ENCODE measurements at places on chromosomes 11 and 22.
A peak's percentile ranks its signal among the peaks of the same experiment; 100 is the strongest.

DNA sequence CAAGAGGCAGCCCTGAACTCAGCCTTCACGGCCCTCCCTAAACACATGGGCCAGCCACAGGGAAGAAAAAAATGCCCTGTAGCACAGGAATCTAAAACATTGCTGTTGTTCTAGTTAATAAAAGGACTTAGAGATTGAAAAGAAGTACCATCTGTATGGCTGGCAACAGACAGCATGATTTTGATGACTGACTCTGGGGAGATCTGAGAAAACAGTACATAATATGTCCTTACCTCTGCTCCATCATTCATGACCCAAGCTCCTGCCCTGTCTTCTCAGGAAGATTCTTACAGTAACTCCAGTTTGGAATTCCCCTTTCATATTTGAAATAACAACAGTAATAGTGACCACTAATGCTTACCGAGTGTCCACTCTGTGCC lies 244.2 kb downstream of the ETS1 start:
- no peak for DNase-seq

DNA sequence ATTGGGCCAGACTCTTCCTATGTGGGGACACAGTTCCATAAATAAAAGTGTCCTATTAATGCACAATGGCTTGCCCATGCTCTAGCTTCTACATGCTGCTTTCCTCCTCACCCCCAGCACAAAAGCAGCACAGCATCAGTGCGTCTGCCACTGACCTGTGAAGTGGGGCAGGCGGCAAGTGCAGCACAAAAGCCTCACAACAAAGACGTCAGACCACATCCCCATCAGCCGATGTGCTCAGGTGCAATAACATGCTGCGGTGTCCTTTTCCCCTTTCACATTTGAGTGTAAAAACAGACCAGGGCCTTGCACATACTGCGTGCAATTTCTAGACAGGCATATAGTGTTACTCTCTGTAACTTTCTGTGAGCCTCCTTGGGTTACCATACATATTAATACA lies 12.8 kb downstream of the DKK3 start:
- no peak for DNase-seq

- DNase-seq: no peak
Measured at GRCh38 chr22:40324468-40325305, 21.6 kb upstream of the ADSL start.

GRCh38 chr11:19879307-19880087 lies 166.9 kb downstream of the NAV2 start:
- no peak for DNase-seq

DNA sequence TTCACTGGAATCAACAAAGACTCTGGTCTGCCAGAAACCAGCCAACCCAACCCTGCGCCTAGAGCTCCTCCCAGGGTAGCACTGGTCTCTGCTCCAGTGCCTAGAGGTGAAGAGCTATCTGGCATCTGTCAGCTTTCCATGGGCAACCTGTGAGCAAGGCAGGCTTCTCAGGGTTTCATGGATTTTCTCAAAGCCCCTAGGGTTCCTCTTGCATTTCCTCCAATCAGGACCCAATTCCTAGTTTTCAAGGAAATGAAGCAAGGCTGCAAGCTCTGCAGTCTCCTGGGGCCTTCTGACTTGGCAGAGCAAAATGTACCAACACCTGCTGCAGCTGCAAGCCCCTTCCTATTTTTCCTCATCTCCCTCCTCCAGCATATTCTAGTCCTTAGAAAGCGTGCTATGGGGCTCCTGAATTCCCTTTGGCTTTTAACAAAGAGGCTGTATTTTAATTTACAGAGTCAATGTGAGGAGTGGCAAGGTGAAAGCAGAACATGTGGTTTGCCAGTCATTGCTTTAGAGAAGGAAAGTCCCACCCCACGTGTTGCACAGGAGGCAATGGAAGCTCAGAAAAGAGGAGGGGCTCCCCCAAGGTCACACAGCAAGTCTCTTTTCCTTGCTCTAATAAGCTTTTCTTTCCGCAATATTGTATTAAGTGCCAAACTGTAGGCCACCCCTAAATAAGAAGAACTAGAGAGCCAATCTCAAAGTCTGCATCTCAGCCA lies 33.0 kb upstream of the RIC3 start:
- no peak for DNase-seq

DNA sequence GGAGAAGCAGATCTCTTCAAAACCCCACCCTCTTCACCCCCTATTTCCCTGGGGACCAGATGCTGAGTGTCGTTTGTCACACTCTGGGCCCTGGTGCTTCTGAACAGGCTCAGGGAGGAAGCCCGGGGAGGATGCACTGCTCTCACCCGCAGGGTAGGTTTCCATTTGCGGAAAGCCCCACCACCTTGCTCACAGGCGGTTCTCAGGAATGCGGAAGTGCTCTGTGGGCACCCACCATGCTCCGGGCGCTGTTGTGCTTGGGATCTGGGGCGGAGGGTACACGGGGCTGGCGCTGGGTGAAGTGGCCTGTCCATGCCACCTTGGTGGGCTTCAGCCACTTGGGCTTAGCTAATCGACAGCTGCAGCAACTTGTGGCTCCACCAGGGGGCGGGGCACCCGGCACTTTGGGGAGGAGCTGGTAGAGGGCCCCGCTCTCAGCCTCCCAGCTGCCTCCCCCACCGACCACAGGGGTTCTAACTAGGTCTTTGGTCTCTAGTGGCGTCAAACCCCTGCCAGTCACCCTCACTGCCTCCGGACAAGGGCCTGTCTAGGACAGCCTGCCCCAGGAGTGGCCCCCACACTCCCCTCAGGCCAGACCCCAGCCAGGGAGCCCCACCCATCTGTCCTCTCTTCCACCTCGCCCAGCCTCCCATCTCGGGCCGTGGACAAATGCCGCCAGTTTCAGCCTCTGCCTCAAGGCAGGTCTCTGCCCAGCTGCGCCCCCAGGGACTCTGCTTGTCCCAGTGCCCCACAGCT lies 7.4 kb downstream of the NDUFV1 start:
- DNase-seq: peak; percentile 60

- peak; percentile 77 for DNase-seq
Measured at GRCh38 chr11:122115524-122116379, at the start of gene BLID. Gene BLID, minus strand, starts transcription at chr11:122116215. Its CDS starts 293 bp downstream, at chr11:122115922.

GRCh38 chr11:10606536-10607208 lies 38.2 kb upstream of the LYVE1 start:
- peak; percentile 79 for DNase-seq

- DNase-seq: no peak
Measured at GRCh38 chr11:116901211-116901610, 63.8 kb upstream of the APOA1 start.

DNA sequence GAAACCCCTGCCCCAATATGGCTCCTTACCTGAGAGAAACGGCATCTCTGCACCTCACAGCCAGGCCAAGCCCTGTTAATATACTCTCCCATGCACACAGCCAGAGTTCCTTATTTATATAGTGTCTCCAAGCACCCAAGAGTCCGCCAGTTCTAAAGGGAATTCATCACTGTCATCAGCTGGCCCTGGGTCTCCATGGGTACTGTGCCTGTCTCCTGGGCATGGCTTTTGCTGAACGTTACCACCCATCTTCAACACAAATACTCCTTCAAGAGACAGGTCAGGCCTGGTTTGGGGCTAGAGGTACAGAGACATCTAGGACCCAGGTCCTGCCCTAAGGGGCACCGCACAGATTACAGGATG lies 1.6 kb upstream of the ATG16L2 start:
- DNase-seq: no peak

DNA sequence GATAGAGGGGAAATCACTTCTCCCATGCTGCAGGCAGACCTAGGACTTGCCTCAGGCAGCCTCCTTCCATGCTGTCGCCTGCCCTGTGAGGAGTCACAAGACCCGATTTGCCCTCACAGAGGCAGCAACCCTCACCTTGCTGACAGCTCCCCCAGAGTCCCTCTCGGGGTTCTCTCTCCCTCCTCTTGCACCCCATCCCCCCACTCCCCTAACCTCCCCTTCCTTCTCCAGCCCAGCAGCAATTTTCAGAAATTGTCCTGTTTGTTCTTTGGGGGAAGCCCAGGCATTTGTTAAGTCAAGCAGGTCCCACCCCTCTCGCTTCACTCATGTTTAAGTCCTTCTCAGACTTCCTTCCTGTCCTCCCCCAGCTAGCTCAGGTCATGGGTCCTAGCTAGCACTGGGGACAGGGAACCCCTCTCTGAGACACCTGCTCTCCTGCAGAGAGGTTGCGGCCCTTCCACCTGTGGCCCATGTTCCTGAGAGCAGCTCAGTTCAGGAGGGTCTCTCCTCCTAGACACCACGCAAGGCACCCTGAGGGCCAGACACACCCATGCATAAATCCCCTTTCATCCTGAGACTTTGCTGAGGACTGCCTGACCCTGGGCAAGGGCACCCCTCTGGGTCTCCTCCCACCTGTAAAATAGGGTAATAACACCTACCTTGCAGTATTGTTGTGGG lies 6.3 kb upstream of the FXYD2 start:
- DNase-seq: no peak

DNA sequence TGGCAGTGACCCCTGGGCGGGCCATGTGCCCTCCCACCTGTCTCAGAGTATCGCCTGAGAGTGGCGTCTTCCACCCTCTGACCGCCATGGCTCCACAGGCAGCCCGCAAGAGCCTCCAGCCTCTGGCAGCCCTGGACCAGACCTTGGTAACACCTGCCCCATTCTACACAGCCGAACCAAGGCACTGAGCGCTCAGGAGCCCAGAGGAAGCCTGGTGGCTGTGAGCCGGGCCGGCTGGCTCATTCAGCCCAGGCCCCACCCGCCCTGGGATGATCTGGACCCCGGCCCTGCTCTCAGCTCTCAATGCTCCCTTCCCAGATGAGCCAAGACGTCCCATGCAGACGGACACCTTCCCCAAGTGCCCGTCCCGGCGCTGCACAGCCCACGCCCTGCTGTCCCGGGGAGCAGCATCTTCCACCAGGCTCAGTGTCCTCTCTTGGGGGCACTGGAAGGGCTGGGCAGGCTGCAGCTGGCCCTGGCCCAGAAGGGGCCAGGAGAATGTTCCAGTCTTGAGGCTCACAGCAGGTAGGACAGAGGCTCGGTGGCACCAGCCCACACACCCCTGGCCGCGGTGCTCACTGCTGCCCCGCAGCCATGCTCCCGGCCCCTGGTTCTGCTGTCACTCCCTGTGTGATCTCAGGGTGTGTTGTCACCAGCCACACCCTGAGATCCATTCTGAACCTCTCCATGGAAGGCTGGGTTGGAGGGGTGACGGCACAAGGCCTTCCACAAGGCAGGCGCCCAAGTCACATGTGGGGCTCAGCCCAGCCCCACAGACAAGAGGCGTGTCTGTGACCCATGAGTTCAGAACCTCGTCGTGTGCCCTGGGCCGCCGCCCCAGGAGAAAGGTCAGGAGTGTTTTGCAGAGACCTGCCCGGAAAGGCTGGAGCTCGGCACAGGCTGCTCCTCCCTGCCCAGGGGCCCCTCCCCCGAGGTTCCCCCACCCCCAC lies 24.2 kb upstream of the PPARA start:
- DNase-seq: no peak

DNA sequence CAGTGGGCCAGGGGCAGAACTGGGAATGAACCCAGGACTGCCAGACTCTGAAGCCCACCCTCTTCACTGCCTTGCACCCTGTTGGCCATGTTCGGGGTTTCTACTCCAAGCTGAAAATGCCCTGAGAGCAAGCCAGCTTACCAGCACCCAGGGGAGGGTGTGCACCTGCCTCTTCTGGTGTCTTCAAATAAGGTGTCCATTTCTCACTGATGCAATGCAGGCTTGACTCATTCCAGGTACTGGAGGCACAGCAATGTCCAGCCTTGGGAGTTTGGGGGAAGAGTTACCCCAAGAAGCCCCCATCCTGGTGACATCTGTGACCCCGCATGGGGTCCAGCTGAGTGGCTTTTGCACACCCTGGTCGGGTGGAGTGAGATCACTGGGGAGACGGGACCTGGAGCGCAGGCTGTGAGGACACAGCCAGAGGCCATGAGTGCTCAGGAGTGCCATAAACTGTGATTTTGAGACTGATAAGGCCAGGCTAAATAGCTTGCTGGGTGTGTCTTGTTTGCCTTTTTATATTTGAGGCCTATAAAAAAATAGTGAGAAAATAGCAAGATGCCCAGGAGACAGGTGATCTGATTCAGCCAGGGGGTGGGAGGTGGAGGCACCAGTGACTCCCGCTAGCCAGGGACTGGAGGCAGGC lies 4.6 kb upstream of the CERK start:
- no peak for DNase-seq

DNA sequence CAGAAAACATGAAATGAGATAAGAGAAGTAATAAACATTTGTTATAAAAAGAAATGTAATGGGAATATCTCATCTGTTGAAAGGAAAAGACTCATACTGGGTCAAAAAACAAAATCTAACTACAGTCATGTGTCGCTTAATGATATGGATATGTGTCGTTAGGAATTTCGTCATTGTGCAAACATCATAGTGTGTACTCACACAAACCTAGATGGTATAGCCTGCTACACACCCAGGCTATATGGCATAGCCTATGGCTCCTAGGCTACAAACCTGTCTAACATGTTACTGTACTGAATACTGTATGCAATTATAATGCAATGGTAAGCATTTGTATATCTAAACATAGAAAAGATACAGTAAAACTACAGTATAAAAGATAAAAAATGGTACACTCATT lies 89.8 kb upstream of the ZC3H12C start:
- no peak for DNase-seq

GRCh38 chr11:9160166-9160565 lies 68.8 kb upstream of the SCUBE2 start:
- peak; percentile 21 for DNase-seq

DNA sequence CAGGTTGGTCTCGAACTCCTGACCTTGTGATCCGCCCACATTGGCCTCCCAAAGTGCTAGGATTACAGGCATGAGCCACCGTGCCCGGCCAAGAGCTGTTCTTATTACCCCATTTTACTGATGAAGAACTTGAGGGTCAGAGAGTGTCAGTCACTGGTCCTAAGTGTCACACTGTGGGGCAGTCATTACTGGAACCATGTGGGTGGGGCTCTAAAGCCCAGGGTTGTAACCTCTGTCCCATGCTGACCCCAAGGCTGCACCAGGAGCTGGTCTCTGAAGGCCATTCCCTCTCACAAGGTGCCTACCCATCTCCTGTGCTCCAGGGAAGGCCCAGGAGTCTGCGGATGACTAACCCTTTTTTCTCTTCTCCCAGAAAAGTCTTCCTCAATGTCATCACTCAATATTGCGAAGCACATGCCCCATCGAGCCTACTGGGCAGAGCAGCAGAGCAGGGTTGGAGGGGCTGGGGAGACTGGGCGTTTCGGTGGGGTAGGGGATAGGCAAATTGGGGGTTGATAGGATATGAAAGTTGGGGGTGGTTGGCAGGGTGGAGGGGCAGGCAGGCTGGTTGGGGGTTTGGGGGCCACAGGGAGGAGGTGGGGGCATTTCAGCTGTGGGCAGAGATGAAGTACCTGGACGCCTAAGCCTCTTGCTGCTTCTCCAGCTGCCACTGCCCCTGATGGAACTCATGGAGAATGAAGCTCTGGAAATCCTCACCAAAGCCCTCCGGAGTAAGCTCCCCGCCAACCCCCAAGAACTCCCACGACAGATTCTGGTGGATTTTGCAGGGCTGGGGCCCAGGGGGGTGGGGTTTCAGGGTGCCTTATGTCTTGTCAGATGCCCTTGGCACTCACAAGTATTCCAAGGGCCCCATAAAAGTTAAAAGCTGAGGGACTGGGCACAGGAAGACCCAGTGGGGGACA lies 2.0 kb upstream of the ESRRA start:
- no peak for DNase-seq

DNA sequence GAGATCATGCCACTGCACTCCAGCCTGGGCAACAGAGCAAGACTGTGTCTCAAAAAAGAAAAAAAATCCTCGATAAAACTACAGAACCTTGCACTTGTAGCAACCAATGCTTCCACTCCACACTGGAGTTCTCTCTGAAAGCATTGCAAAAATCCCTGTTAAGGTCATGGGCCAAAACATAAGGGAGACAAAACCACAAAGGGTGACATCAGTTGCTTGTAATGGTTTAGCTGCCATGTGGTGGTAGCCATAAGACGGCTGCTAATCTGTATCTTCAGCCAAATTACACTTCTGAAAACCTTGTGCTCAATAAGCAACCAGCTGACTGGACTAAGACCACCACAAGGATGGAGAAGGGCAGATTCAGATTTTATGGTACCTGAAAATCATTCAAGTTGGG lies 20.6 kb upstream of the TPH1 start:
- DNase-seq: peak; percentile 35
